ENCODE measurements at places on chromosomes 2 and 18. TPM values are rescaled to one million over a fixed set of nuclear protein-coding genes. Genes with fewer than 3 reads are reported as not detected.

TTR gene
- total RNA-seq, result 0.27 TPM

NLRC4 gene
- 0.40 TPM for total RNA-seq

ADGRF3 gene
- 0.31 TPM for total RNA-seq

SLC9A4 gene
- total RNA-seq, result 0.04 TPM

SCYGR4 gene
- not detected for total RNA-seq

TAF1B gene
- total RNA-seq, result 12.9 TPM

TIGD1 gene
- total RNA-seq, result 5.1 TPM
